Trophoblast cell (in vitro differentiated cells and primary cell): ENCODE measurements at places on chromosomes 1 and 21.
A peak's percentile ranks its signal among the peaks of the same experiment; 100 is the strongest.

- DNase-seq: no peak
These were observed 177.4 kb downstream of the AKT3 start for GRCh38 chr1:243672539-243673074.

DNA sequence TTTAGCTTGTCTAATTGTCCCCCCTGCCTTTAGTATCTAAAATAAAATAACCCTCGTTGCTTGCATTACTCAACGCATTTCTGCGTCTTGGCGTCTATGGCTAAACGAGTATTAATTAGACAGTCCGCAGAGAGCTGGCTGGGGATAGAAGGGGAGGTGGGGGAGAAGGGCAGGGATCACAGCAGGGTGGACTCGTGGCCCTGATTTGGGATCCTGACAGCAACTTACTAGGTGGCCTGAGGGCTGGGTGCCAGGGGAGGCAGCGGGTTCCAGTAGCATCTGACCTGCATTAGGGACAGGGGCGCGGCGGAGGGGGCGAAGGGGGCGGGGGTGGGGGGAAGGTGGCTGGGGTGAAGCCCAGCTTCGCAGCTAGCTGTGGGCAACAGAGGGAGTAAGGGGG lies 1.1 kb upstream of the BACE2 start:
- DNase-seq: no peak

DNA sequence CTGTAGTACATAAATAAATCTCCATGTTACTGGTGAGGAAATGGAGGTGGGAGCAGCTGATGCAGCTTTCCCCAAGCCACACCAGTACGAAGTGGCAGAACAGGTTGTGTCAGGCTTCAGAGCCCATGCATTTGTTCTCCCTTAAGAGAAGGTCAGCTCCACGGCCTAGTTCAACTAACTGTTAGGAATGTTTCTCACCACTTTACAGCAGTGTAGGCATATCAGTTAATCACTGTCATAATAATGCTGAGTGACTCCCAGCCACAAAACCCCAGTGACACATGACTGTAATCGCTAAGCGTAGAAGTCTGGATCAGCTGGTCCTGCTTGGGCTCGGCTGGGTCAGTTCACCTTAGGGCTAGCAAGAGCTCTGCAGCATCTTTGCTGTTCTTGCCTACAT lies 90.4 kb downstream of the VPS26C start:
- DNase-seq: peak; percentile 77

- DNase-seq: peak; percentile 58
These were observed 60.4 kb downstream of the ALG14 start for GRCh38 chr1:95012389-95012788.

- DNase-seq: peak; percentile 65
These were observed 3.0 kb downstream of the FBLIM1 start for GRCh38 chr1:15761366-15762128.

- peak; percentile 60 for DNase-seq
These were observed 5.1 kb downstream of the AGRN start for GRCh38 chr1:1024771-1025699.
